ENCODE measurements at places on chromosomes 3 and 15. TPM values are rescaled to one million over a fixed set of nuclear protein-coding genes. Genes with fewer than 3 reads are reported as not detected.

Gene EPHB1
- 1.2 TPM for total RNA-seq

Gene C3orf49
- total RNA-seq: not detected

Gene ATP8B4
- total RNA-seq: 6.8 TPM

Gene DAZL
- total RNA-seq: not detected

Gene MYO5C
- total RNA-seq: 2.4 TPM

Gene KLHL40
- total RNA-seq: not detected

Gene A4GNT
- total RNA-seq: not detected

Measured in activated CD4-positive, alpha-beta T cell treated with anti-CD3 and anti-CD28 coated beads, Interleukin-2, amount 10 ng/mL, durations not matched to agents 7 days and 5 days (primary cell).